ENCODE measurements at places on chromosomes 3 and 15.
A peak's percentile ranks its signal among the peaks of the same experiment; 100 is the strongest.

DNA sequence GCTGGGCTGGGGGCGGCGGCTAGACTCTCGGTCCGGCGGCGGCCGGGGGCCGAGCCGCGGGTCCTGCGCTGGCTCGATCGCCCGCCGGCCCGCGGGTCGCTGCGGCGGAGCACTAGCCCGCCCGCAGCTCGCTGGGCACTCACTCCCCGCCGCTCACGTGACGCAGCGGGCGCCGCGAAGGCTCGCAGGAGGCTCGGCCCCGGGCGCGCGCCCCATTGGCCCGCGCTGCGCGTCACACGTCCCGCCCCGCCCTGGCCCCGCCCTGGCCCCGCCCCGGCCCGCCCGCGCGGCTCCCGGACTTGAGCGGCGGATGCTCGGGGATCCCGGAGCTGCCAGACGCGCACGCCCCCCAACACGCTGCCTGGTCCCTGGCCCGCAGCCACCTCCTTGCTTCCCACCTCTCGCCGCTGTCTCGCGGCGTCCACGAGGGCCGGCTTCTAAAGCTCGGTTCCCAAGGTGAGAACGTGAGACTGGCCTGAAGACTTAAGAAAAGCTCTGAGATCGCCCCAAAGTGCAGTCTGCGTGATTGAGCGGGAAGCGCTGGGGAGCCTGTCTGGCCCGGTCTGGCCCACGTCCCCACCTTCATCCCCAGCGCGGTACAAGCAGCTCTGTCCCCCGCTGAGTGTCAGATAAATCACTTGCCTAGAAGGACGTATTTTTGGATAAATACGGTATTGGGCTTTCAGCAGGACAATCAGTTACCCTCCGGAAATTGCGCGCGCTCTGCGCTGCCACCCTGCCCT is at the start of gene KLF15:
TSS of gene KLF15 (minus strand) at position 114 of the 743 bp plus-strand sequence. CDS start 4,486 bp downstream, outside the sequence.
- peak; percentile 73 for DNase-seq

GRCh38 chr15:99050328-99050980 is 42.9 kb upstream of the PGPEP1L start:
- no peak for DNase-seq

- no peak for DNase-seq
These were observed 507.9 kb upstream of the TPRG1 start for GRCh38 chr3:188663839-188664238.

- DNase-seq = peak; percentile 35
These were observed 50.0 kb upstream of the PSMD6 start for GRCh38 chr3:64073158-64073761.

DNA sequence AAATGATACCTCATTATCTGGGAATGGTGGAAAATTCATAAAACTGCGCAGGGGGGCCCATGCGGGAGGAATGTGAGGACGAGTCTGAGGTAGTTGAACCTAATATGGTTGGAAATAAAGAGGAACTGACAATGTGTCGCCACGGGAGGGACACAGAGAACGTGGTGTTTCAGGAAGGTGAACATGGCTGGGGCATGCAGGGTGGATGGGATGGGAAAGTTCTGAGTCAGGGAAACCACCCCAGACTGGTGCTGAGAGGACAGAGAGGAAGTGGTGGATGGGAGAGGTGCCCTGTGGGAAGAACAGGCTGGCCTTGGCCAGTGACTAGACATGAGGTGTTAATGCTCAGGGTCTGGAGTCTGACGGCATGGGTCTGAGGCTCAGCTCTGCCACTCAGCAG is 137.1 kb upstream of the WNT5A start:
- DNase-seq = peak; percentile 30

DNA sequence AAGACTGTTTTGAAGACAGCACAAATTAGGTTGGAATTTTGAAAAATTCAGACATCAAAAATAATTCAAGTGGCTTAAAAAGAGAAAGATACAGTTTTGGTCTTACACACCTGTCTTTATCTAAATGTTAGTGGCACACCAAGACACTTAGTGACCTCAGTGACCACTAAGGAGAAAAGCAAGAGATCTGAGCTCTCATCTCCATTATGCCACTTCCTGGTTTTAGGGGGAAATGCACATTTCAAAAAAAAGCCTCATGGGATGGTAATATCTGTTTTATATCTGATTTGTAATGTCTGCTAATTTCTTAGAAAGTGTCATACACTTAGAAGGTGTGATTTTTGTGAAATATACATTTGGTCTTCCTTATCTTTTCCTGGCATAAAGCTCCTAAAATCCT is 16.4 kb downstream of the IL12A start:
- DNase-seq = no peak
